ENCODE measurements at places on chromosomes 4 and X. TPM values are rescaled to one million over a fixed set of nuclear protein-coding genes. Genes with fewer than 3 reads are reported as not detected.

GRCh38 chr4:134132086-134132783, 69.4 kb downstream of the PABPC4L start:
- no peak for DNase-seq

SLIT2 gene
- total RNA-seq: 0.07 TPM

DNA sequence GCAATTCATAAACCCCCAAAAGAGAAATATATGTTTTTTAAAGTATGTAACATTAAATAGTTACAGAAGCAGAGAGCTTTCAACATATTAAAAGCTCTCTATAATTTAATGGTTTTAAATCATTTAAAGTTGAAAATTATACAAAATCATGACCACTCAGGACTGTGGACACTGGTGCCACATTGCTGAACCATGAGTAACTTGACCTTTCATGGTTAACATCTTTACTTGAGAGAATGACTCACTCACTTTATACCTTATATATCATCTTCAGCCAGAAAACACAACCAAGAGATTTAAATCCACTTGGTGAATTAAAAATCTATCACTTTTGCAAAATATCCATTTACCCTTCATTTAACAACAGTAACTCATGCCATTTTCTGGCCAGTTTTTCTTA, 584.3 kb upstream of the SMIM31 start:
- no peak for DNase-seq

- no peak for DNase-seq
Observed at GRCh38 chr4:37461801-37462200, 217.3 kb downstream of the NWD2 start.

DNA sequence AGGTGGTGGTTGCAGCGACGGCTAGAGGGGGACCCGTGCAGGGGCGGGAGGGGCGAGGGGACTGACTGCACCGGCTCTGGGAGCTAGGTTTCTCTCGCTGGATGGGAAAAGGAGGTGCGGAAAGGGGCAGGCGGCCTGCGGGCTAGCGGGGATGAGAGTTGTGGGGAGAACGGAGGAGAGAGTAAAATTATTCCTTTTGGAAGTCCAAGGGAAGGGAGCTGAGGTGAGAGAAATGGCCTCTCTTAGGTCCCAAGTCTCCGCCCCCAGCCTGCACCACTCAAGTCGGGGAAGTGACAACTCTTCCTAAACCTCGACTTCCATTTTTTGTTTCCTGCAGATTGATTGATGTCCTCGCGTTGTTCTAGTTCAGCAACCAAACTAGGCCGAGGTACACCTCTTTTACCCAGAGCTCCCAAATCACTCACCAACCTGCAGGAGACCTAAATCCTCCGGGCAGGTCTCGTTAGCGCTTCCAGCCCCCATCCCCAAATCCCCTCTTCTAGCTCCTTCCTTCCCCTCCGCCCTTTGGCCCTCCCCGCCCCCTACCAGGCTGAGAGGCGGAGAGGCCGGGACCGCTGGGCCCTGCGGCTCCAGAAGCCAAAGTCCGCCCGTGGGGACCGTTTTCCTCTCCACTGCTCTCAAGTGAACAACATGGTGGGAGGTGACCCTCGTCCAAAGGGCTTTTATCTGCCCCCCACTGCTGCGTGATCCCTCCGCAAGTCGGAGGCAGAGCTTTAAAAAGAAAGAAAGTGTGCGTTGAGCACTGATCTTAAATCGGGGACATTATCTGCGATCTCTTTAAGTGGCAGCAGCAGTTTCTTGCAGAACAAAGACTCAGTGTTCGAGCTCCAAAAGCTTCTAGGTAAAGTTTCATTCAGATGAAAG, 7.3 kb downstream of the PITX2 start:
- DNase-seq: peak; percentile 53

AVPR2 gene
- total RNA-seq: not detected

DNA sequence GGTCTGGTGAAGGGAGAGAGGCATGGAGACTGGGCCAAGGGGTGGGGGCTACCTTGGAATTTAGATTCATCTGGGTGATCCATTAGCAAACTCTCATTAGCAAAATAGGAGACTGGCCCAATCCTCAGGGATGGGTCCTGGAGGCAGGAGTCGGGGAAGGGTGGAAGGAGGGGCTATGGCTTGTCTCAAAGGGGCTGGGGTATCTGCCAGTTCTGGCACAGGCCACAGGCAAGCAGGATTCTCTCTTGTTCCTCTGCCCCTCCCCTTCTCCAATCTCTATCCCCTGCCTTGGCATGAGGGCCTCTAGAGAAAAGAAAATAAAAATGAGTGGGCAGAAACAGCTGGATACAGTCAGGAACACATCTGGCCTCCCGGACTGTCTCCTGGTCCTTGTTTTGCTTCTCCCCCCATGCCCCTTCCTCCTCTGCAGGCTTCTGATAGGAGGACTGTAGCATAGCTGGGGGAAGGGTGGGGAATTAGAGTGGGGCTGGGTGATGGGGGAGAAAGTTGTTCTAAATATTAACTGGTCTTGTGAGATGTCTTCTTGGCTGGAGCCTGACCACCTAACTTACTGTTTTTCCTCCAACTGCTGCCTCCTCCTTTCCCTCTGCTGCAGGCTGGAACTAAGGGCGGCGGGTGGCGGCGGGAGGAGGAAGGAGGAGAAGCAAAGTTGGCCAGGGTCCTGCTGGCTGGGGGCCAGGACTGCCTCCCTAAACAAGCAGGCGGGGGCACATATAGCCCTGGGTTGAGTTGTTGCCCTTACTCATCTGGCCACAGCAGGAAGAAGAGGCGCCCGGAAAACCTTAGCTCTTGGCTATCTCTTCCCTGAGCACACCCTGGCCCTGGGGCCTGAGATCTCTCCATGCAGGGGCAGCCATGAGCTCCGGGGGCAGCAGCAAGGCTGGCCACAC, 53.3 kb upstream of the LAS1L start:
- DNase-seq: no peak

DNA sequence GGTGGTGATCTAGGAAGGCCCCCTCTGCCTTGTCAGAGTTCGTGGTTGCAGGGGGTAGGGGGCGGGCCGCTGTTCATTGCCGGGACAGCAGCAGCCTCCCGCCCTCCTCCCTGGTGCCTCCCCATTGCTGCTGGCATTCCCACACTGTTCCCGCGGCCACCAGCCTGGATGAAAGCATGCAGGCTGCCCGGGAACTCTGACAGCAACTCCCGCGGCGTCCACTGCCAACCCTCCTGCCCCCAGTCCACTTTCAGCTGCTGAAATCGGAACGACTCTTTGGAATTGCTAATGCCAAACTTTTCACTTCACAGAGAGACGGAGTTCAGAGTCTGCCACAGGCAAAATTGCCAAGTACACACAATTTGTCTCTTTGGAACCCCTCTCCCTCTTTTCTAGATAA, 121.9 kb downstream of the BEND2 start:
- no peak for DNase-seq

PDZD11 gene
- total RNA-seq: 30.0 TPM

- DNase-seq: peak; percentile 89
Observed at GRCh38 chr4:22237155-22237751, 278.6 kb downstream of the ADGRA3 start.

DNA sequence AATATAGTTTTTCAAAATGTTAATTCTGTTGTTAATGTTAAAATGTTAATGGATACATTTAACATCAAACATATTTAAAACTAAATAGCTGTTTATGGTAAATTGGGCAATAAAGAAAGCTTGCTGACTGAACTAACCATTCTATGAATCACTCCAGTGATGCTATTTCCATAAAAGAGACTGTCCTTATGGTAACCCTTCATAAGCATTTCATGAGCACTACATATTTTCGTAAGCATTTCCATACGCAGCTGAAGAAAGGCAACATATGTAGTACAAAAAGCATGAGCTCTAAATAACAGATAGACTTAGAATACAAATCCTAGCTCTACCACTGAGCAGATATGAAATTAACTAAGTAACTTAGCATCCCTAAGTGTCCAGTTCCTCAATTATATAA, 188.9 kb downstream of the COL25A1 start:
- DNase-seq: no peak

SPANXD gene
- not detected for total RNA-seq

FMR1NB gene
- total RNA-seq: not detected

TRO gene
- 2.6 TPM for total RNA-seq

GAGE1 gene
- total RNA-seq: not detected

DNA sequence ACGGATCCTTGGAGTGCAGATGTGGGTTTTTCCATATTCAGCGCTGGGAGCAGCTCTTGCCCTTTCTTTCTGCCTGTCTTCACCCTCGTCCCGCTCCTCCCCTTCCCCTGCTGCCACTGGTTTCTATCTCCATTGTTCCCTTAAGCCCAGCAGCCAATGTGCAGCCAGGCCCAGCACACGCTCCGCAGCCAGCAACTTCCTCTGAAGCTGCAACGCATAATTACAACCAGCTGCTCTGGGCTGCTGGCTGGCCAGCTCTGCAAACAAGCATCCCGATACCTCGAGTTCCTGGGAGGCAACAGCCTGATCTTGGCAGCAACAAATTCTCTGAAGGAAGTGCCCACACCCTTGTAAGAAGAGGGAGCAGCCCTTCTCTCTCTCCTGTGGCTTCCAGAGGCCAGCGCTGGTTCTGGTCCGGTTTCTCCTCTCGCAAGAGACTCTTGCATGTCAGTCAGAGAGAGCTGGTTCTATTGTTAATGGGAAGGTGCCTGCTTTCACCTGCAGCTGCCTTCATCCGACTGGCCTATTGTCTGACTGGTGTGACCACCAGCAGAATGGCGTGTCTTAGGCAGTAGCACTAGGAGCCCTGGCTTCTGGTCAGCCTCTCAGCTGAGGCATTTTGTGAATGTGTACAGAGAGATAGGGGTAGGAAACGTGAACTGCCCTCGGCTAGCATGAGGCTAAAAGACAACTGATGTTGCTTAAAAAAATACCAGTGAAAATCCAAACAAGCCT, 83.8 kb upstream of the MAML3 start:
- DNase-seq: no peak

GRCh38 chrX:44156726-44157125, 183.5 kb upstream of the NDP start:
- no peak for DNase-seq

GRCh38 chrX:107842715-107843400, 17.2 kb downstream of the MID2 start:
- DNase-seq: no peak

DNA sequence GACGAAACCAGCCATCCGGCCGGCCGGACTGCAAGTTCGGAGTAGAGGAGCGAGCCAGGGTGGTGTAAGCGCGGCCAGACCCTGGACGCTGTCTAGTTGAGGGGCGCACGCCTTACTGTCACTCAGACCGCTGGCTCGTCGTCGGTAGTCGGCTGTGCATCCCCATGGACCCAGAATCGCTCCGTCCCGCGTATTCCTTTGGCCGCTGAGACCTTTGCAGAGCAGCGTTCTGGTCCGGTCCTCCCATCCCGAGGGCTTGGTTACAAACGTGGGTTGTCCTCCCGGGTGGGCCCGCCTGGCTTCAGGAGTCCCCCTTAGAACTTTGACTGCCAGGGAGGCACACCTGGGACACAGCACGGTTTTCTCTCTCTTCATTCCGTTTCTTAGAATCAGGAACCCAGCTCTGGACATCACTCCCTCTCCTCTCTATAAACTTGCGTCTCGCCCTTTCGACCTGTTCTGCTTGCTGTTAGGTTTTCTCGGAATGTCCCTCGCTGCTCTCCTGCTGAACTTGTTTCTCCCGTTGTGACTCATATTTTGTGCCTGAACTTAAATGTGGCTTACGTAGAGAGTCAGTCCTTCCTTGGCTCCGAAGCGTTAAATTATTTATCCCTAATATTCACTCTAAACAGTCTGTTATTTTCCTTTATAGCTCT, 672 bp downstream of the PGM2 start:
- DNase-seq: no peak

Measured in activated CD4-positive, alpha-beta T cell treated with anti-CD3 and anti-CD28 coated beads, Interleukin-2, amount 10 ng/mL, durations not matched to agents 24 days and 14 days (primary cell).